Left lobe of liver (tissue), 2 donors: ENCODE measurements at places on chromosomes 2 and 18. TPM values are rescaled to one million over a fixed set of nuclear protein-coding genes. Genes with fewer than 3 reads are reported as not detected.

DNA sequence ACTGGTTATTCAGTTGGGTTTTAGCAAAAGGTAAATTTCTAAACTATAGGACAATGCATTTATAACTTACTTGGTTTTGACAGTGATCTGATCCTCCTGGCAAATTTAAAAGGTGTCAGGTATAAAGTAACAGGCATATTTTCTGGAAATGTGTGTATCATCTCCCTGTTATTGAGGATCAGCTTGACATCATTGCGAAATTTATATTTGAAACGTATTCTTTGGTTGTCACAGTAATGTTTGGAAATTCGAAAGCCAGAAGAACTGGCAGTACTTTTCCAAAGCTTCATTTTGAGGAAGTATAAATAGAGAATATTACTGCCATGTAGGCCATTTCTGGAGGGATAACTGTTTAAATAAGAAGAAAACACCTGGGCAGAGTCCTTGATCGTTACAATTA is 422.2 kb upstream of the NRXN1 start:
- no peak for DNase-seq

DNA sequence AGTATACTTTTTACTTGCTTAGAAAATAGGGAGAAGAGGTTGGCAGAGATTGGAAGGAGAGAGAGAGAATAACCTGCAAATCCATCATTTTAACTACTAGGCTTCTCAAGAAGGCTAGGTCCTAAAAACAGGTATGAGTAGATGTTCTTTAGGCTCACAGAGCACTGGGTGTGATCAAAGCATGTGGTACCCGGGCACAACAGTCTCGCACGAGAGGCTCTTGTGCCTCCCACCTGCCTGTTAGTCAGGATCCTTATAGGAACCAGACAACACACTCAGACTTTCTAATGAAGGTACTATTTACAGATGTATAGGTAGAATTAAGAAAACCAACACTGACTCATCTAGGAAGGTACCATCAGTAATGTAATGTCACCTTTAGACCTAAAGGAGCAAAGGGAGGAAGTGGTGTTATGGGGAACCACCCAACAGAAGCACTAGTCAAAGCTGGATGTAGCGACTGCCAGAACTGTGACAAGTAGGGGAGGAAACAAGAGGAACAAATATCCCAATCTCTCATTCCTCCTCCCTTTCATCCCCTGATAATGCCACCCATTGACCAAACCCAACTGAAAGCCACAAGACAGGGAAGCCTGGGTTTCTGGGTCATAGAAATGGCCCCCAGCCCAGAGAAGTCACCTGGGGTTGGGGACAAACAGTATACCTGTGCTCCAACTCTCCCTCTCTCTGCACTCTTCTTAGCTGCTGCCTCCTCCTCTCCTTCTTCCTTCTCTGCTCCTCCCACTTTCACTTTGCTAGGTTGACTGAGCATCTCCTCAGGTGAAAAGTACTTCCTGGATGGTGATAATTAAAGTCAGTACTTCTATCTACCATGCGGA is 16.0 kb upstream of the MARCHF4 start:
- no peak for DNase-seq

- DNase-seq = no peak
Observed at GRCh38 chr2:179059026-179059700, 9.2 kb upstream of the CCDC141 start.

DNA sequence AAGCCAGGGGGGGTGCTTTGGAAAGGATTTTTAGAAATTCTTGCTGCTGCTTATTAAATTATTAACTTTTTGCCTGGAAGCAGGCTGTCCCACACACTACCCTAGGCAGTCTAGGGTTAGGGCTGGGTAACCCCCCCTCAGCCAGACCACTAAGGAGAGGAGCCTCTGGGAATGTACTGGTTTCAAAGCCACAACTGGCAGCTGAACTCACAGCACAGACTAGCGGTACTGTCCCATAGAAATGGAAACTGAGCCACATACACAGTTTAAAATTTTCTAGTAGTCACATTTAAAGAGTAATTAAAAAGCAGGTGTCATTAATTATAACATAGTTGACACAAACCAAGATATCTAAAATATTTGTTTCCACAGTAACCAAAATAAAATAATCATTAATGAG is 50.1 kb downstream of the SPRED2 start:
- no peak for DNase-seq

DNA sequence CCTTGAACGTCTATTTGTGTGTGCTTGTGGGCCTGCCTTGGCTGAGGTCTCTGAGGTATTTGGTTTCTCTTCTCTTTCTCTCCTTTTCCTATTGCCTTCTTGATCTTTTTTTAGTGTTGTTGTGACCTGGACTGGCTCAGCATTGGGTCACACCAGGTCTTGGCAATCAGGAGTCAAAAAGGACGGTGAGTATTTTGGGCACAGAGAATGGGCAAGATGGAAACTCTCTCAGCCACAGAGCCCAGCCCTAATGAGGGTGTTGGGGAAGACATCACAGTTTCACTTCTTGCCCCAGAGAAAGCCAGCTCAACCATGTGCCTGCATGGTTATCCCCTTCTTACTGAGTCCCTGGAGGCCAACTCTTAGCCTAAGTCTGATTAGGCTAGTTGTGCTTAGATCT is 13.7 kb upstream of the INO80C start:
- no peak for DNase-seq

DNA sequence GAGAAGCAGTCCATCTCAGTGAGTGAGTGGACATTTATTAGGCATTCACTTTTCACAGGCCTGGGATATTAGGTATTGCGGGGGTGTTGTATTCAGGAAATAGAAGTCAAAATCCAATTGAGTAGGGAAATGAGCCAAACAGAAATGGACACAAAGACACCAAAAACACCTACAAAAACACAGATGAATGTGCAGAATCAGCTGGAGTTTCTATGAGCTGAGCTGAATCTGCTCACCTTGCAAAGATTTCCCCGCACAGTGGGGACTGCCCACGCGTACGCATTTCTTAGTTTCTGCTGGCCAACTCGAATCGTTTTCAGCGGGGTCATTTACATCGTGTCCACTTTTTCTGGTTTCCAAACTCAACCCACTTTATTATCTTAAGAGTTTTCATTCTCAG is 160.0 kb downstream of the BCL2 start:
- no peak for DNase-seq

GRCh38 chr18:79400591-79401381 is 5.1 kb downstream of the NFATC1 start:
- DNase-seq = no peak

DNA sequence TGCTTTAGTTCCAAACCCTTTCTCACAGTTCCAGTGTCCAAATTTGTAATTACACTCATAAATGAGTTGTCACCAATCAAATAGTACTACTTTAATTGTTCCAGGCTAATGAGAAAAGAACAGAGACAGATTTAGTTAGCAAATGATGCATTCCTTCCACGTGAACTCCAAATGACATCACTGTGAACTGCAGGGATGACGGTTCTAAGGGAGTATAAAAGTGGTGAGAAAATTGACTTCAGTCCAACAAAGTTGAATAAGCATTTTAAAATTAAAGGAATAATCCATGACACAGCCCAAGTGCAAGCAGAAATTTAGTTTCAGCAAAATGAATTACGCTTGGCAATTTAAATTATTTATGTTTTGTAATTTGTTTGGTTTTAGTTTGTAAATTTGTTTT is 102.0 kb upstream of the LRATD1 start:
- no peak for DNase-seq

GRCh38 chr2:138997856-138998517 is 217.8 kb upstream of the NXPH2 start:
- DNase-seq = no peak

GRCh38 chr18:23528580-23529472 is 25.5 kb downstream of the RMC1 start:
- no peak for DNase-seq

Gene PNPT1
- 10.0 TPM for total RNA-seq
